ENCODE measurements at places on chromosomes 6 and 20.

DNA sequence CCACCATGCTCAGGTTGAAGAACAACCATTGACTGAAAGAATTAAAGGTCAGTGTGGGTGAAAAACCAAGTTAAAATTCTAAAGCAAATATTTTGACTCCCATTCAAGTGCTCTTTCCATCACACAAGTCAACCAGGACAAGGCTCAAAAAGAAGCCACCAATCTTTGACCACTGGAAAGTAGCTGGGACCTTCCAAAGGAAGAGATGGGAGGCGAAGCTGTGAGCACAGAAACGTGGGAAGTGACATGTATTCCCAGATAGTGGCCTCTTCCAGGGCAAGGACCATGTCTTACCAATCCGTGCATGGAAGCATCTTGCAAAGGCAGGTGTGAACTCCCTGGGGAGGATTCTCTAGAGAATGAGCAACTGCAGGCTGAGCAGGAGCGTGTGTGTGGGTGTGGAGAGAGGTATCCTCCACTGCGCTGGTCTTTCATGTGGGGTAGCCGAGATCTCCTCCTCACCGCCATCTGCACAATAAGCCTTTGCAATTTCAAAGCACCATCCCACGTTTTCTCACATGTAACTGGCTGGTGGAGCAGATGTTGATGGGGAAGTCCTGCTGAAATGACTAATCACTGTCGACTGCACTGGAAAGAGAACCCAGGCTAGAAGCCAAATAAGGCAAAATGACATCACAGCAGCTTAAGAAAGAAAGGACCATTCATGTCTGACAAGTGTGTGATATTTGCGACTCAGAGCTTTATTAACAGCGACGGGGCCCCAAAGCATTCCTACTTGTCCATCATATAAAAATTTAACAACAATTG, 189.4 kb upstream of the RREB1 start:
- DNase-seq: peak; percentile 83

DNA sequence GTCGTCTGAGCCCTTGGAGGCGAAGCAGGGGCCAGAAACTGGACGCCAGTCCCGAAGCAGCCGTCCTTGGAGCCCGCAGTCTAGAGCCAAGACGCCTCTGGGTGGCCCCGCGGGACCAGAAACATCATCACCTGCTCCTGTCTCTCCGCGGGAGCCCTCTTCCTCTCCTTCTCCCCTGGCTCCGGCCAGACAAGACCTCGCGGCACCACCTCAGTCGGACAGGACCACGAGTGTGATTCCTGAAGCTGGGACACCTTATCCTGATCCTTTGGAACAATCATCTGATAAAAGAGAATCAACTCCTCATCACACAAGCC, 416 bp downstream of the RSPH4A start:
- peak; percentile 13 for DNase-seq

GRCh38 chr6:28081486-28081751, 1.1 kb downstream of the ZNF165 start:
- DNase-seq: peak; percentile 73

- DNase-seq: no peak
Observed at GRCh38 chr20:9918348-9918747, 79.5 kb upstream of the PAK5 start.

GRCh38 chr6:6569096-6569810, 19.3 kb upstream of the LY86 start:
- no peak for DNase-seq

GRCh38 chr6:16028966-16029365, 99.9 kb upstream of the MYLIP start:
- no peak for DNase-seq

DNA sequence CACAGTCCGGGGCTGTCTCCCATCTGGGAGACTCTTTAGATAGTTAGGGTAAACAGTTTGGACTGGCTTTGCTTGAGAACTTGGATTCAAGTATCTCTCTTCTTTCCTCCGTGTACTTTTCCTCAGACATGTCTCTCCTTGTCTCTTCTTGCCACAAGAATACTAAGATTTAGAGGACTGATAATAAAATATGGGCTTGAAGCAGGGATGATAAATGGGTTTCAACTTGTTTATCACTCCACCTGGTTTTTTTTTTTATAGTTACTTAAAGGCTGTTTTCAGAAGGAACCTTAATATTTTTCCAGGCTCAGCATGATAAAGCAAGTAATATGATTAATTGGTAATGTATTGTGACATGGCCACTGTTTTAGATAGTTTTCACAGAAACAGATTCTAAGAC, 40.9 kb upstream of the KIF13A start:
- no peak for DNase-seq

DNA sequence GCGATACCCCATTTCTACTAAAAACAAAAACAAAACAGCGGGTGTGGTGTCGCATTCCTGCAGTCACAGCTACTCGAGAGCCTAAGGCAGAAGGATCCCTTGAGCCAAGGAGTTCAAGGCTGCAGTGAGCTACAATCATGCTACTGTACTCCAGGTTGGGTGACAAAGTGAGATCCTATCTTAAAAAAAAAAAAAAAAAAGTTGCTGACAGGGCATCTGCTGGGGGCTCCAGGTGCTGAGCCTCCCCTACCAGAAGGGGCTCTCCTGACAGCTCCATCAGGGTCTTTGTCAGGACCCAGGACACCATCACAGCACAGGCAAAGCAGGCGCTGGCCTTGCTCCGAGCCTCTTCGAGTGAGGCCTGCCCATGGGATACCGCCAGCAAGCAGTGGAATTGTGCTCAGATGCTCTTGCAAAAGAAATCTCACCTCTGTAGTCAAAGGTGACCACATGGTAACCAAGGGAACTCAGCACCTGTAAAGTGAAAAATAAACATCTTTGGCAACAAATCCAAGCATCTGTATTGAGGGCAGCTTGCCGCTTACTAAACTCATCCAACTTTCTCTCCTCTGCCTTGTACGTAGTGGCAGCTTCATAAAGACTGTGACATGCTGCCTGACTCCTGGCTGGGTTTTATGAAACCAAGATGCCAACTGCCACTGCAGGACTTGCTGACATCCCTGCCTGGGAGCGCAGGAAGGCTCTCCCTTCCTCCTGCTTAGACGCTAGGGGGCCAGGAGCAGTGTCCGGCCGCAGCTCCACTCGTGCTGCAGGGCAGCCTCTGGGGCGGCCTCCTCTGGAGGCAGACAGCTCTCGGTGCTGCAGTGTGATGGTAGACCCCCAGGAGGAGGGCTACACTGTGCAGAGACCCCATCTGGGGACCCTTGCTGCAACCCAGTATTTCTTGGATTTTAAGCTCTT, 66.9 kb downstream of the PYGB start:
- no peak for DNase-seq

DNA sequence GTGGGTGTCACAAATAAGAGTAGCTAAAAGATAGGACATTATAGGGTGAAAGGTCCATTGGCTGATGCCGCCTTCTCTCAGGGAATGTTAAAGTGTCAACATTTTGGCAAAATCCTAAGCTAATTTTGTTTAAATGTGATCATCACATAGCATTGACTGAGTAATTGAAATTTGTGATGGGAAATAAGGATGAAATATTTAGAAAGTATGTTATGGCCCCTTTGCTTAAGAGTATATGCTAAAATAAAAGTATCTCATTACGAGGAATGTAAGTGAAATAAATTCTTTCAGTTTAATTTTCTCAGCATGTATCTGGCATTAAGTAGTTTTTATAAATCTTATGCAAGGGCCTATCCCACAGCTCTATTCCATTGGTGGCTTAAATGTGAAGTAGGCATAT, 229.2 kb downstream of the PRL start:
- no peak for DNase-seq

DNA sequence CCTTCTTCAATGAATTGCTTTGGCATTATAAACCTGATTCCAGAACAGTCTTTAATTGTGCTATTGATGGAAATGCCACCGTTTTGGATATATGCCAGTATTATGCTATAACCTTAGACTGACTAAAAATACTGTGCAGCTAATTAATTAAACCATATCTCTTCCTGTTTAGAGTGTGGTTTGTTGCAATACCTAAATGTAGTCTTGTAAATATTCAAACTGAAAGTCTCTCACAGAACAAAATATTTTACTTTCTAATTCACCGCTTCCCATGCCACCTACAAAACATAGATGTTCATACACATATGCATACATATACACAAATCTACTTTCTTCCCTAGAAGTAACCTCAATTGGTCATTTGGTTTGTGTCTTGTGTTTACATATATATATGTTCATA, 126.6 kb downstream of the SIM1 start:
- no peak for DNase-seq

DNA sequence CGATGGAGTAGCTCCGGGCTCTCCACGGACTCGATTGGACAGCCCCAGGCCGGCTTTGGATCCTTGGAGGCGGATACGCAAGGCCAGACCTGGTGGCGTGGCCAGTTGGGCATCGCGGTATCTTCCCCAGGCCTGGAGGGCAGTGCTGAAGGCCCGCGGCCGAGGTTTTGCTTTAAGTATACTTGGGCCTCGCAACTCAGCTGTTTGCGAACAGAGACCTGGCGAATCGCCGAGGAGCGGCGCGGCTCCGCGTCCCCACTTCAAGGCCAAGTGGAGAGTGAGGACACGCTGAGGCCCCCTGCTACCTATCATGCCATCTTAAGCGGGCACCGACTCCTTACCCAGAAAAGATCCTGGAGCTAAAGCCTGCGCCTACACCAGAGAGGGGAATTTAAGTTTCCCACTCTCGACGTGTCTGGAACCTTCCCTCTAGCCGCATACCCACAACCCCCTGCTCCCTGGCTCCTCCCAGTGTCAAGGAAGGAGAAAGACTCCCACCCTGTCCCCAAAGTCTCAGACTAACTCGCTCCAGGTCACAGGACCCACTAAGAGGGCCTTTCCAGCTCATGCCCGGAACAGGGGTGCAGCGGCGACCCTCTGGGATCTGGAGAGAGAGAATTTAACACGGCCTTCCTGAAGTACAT, 4.1 kb downstream of the LINC00237 start:
- peak; percentile 73 for DNase-seq

GRCh38 chr6:53171605-53172467, 23.2 kb upstream of the GCM1 start:
- peak; percentile 79 for DNase-seq

- DNase-seq: no peak
Observed at GRCh38 chr6:149513915-149514314, 29.1 kb upstream of the ZC3H12D start.

DNA sequence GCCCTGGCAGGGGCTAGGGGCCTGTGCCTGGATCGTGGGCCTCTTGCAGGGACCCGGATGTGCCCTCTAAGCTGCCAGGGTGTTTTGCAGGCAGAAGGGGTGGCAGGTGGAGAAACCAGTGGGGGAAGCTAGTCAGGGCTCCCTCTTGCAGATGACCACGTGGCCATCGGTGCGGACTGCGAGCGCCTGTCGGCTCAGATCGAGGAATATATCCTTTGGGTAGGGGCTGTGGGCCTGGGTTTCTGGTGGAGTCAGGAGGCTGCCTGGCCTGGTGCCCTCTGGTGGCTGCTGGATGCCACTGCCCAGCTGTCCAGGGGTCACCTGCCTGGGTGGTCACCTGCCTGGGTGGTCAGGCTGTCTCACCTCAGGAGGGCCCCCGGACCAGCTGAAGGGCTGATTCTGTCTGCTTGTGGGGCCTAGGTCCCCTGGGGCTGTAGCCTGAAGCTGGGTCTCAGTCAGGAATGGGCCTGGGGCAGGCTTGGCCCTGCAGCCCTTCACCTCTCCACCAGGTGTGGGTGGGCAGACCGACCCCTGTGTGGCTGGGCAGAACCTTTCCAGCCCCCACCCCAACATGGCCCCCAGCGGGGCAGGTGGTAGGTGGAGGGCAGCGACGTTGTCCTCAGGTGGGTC, 6.7 kb downstream of the TCEA2 start:
- DNase-seq: peak; percentile 77

DNA sequence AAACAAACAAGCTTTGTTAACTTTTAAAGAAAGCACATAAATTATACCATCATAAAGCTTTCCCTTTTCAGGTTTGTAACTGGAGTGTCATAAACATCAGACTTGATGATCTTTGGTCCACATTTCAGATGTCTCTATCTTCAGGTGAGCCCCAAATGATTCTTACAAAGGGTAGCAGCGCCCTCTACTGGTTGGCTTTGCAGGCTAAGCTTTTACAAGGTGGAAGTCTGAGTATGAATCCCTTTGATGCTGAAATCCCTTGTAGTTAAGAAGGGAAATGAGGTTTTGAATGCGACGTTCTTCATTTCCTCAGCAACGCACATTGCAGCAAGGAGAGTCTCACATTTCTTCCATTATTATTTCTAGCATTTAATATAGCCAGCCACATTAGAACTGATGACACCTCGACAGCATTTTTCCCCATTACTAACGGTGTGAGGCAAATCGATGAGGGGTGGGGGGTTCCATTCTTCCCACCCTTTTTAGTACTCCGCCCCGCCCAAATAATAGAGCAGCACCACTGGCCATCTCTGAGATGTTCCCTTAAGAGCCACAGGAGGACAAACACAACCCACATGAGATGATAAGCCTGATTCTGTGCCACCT, 126.3 kb upstream of the NT5E start:
- DNase-seq: peak; percentile 64

- no peak for DNase-seq
Observed at GRCh38 chr6:12537389-12537788, 179.2 kb upstream of the PHACTR1 start.

- DNase-seq: no peak
Observed at GRCh38 chr6:40620574-40621240, 33.5 kb upstream of the LRFN2 start.

- no peak for DNase-seq
Observed at GRCh38 chr6:168091381-168092264, 12.6 kb upstream of the FRMD1 start.

GRCh38 chr6:2355150-2355549, 109.7 kb upstream of the GMDS start:
- no peak for DNase-seq

DNA sequence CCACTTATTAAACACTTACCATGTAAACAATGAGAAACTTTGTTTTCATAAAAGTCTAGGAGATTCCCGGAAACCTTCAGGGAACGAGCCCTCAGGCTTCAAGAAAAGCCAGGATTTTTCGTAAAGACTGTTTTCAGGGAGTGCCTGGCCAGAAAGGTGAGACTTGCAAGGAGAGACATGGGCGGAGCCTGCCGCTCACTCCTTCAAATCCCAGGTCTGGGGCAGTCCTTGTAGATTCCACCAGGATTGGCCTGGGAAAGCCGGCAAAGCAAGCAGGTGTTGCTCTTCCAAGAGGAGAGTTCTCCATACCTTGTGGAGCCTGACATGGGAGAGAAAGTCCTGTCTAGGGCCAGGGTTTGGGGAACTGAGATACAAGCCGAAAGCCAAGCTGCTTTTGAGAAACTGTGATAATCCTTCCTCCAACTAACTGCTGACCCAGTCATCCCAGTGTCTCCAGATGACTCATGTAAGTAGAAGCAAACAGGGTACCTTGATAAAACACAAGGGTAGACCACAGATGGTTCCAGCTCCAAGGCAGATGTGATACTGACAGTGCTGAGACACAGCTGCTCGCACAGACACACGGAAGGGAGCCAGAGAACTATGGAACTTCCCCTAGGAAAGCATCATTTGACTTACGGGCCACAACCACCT, 69.4 kb upstream of the NAA20 start:
- peak; percentile 49 for DNase-seq

DNA sequence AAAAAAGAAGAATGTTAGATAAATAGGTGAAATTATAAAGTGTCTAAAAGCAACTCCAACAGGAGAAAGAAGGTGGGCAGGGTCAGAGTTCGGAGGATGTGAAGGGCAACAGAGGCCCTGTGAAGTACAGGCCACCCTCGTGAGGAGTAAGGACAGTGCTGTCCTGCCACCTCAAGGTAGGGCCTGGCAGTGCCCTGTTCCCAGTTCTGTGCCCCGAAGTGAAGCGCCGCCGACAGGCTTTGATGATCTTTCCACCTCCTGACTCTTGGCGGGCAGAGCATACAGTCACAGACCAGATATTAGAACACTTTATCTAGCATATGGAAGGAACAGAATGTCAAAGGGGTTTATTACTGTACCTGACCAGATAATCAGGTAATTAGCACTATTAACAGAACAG, 75.8 kb downstream of the GJA10 start:
- DNase-seq: no peak

- no peak for DNase-seq
Observed at GRCh38 chr6:72595812-72596211, 26.1 kb upstream of the KCNQ5 start.

Data from GM20000 (cell line).